ENCODE measurements at places on chromosomes 6 and 20.

GRCh38 chr6:134680021-134680420, 269.9 kb downstream of the ALDH8A1 start:
- no peak for DNase-seq

DNA sequence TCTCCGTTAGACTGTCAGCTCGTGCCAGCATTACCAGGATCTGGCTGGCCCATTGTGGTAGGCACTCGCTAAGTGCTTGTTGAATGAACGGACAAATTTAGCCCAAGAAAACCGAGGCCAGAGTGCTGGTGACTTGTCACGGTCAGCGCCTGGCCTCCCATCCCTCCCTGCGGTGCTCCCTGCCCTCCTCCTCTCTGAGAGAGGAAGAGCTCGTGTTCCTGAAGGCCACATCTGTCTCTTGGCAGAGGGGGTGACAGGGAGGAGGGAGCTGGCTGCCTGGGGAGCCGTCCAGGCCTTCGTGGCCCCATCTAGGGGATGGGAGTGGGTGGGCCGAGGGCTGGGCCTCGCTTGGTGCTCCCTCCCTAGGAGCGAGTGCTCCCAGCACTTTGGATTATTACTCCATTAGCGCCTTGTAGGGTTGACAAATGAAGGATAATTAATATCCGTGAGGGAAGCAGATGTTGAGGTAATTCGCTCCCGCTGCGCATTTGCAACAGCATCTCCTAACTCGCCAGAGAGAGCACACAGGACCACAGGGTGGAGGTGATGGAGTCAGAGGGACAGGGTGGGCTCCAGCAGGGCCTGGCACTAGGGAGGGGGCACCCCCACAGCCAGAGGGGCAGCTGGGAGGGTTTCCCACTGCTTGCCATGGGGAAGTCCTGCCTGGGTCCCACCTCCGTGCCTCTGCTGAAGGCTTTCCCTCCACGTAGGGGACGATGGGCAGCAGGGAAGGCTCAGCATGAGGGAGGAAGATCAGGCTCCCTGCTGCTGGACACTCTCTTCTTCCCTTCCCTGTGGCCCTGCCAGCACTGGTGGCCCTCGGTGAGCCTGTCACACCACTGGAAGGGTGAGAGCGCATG, 37.0 kb downstream of the VSTM2L start:
- no peak for DNase-seq

- no peak for DNase-seq
Observed at GRCh38 chr6:1131285-1132079, 180.4 kb upstream of the FOXQ1 start.

GRCh38 chr6:33430991-33431879, 11.4 kb downstream of the SYNGAP1 start:
- DNase-seq = no peak

DNA sequence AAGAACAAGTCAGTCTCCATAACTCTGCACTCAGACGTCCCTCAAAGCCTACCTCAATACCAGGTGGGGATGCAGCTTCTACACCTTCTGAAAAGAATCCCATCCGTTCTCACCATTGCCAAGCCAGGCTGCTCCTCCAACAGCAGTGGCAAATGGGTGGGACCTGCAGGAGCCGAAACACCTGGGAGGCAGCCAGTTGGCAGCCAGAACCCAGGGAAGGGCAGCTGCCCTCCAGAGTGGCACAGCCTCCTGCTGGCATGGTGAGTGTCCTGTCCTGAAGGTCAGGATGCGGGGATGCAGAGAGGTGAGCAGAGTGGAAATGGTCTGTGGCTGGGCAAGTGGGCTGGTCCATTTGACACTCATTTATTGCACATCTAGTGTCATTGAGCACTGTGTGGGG, 210.6 kb upstream of the CDH4 start:
- no peak for DNase-seq

DNA sequence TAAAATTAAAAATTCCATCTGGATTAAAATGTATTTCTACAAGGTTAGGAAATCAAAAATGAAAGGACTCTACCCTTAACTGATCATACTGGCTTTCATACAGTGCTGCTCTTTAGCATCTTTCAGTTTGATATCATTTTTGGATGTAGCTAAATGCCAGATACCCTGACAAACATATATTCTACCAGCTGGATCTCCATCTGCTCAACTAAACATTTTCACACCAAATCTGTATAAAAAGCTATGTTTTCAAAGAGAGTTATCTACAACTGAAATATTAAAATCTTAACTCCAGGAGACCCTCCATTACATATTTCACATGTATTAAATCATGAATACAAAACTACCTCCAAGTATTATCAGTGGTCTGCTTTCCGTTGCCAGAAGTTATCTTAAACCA, 95.7 kb downstream of the EPHA7 start:
- no peak for DNase-seq

DNA sequence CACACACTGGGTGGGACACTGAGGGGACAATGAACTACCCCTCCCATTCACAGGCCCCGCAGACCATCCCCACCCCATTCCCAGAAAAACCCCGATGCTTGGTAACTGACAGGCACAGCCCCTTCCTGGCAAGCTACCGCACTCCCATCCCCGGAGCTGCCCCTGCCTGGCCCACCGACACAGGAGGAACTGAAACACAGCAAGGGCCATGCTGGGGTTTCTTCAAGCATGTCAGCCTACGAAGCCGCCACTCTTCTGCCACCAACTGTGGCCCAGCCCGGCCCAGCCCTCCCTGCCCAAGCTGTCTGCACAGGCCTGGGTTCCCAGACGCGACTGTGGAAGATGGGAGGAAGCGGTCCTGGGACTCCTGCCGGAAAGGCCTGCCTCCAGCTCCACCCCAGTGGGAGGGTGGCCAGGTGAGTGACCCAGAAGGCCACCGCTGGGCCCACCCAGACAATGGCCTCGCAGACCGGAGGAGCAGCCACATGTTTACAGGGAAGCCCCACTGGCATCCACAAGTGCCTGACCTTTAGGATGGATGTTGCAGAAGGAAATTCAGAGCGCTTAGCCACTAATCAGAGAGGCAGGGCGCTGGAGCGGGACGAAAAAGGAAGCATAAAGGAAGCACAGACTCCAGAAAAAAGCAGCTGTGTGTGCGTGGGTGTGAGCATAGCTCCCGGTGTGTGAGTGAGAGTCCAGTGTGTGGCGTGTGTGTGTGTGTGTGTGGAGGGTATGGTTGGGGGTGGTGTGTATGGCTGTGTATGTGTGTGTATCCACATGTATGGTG, 91.6 kb downstream of the PRND start:
- no peak for DNase-seq

DNA sequence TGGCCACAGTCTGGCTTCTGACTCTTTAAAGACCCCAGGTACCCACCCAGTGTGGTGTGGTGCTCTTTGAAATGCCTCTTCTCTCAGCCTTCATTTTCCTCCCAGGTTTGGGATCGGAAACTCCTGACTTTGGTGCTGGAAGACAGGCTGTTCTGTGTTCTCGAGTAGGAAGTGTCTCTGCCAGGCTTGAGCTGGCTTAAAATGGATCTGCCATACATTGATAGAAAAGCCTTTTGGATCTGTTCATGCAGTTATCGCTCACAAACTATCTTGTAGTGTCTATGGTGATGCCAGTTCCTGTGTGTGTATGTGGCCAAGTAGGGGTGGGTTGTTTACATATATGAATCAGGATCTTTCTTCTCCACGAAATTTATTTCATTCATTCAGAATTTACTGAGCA, 307.3 kb upstream of the CHD6 start:
- DNase-seq = no peak

GRCh38 chr20:58011947-58012610, 216.4 kb downstream of the ANKRD60 start:
- no peak for DNase-seq

- DNase-seq = no peak
Observed at GRCh38 chr6:15255481-15255880, 9.6 kb downstream of the JARID2 start.

- DNase-seq = no peak
Observed at GRCh38 chr6:89941763-89942497, 47.7 kb downstream of the GJA10 start.

- no peak for DNase-seq
Observed at GRCh38 chr6:129672341-129672682, 37.7 kb downstream of the ARHGAP18 start.

- DNase-seq = no peak
Observed at GRCh38 chr6:121356575-121356974, 22.3 kb upstream of the TBC1D32 start.

DNA sequence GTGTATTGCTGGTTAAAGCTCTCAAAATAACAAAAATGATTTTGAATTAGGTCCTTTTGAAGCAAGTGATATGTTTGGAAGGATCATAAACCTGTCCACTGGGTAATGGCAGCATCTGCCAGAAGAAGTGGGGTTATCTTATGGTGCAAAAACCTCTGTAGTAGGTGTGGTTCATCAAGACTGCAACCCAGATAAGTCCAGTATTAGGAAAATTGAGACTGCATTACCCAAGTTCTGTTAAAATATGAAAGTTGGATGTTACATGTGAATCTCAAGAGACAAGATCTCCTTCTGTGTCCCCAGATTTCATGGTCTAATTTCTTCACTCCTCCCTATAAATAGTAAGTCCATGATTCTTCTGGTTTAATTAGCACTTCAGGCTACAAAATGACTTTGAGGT, 59.4 kb downstream of the RPRD1B start:
- no peak for DNase-seq

DNA sequence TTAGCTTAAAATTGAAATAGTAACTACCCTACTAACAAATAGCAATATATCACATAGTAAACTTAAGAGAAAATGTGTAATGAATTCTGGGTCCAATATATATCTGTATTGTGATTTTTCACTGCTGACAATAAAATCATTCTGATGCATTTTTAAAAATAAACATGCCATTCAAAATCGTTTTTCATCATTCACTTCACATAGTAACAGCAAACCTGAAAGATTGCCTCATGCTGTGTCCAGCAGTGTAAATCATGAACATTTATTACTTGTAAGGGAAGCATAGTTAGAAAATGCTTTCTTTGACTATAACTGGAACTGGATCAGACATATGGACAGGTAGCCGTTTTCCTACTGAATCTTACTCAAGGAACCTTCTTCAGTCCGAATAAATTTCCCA, 446.1 kb downstream of the UTRN start:
- no peak for DNase-seq

DNA sequence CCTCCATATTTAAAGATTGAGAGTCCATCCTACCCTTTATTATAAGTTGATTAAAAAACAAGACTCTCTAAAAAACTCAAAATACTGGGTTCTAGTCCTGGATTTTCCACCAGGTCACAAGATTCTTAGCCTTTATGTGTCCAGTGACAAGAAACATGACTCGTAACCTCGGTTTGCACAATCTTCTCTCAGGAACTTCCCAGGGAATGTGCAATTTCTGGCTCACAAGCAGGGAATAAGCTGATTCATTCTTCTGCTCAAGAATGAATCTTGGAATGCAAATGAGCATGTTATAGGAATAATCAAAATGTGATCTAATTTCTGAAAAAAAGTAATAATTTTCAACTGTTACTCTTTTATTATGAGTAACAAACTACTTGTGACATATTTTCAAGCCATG, 45.1 kb downstream of the OGFRL1 start:
- DNase-seq = no peak

DNA sequence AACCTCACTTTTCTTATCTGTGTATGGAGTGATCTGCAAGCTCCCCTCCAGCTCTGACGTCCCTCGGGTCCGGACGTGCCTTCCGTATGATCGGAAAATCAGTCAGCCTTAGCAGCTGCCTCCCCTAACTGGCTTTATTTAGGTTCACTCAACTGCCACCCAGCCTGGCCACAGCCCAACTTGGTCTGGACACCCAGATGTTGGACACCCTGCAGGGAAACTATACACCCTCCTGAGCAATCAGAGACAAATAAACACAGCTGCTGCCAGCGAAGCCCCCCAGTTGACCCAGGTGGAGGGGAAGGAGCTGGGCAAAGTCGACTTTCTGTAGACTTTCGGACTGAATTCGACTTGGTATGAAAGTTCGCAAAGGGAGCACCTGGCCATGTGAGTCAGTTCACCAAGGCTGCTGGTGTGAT, 28.9 kb downstream of the TBC1D7 start:
- no peak for DNase-seq

DNA sequence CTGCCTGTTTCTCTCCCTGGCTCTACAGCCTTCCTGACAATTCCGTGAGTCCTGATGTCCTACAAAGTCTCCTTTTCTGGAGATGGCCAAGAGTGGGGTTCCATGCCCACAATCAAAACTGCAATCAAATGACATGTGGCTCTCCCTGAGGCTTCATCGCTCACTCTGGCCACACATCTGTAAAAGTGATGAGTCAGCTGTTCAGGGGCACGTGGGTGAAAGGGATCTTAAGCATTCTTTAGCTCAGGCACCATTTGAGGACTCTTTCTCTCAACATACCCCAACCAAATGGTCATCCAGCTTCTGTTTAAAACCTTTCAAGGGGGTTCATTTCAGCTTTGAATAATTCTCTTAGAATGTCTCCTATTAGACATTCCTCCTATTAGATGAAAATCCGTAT, 42.3 kb upstream of the EYA2 start:
- DNase-seq = no peak

Measured in cerebellar nuclear complex (tissue), 1 donor.